WTC11 (cell line): ENCODE measurements at places on chromosomes 11 and 22.

GRCh38 chr11:127130321-127130720 lies 129.8 kb upstream of the KIRREL3 start:
- peaks cover 11% of the 10 kb centered on the region for H3K4me1 ChIP-seq
- no peak for DNase-seq
- H3K27ac ChIP-seq = no peak overlapping the region
- no peak overlapping the region for H3K4me3 ChIP-seq
- no peaks in the 10 kb centered on the region for H3K27me3 ChIP-seq
- no peaks in the 10 kb centered on the region for H3K36me3 ChIP-seq

GRCh38 chr22:50169774-50170341 lies 673 bp upstream of the PANX2 start:
- H3K27ac ChIP-seq = no peak overlapping the region
- H3K27me3 ChIP-seq = peaks cover 25% of the 10 kb centered on the region
- H3K4me3 ChIP-seq = peak overlapping the region; percentile 52
- peaks cover 3% of the 10 kb centered on the region; the same call in 1 of the 2 replicates for H3K4me1 ChIP-seq
- H3K36me3 ChIP-seq = no peaks in the 10 kb centered on the region

GRCh38 chr11:7569044-7569443 lies 55.2 kb downstream of the PPFIBP2 start:
- H3K4me3 ChIP-seq = no peak overlapping the region
- H3K27me3 ChIP-seq = no peaks in the 10 kb centered on the region
- peaks cover 16% of the 10 kb centered on the region for H3K36me3 ChIP-seq
- no peak for DNase-seq
- H3K4me1 ChIP-seq = peaks cover 39% of the 10 kb centered on the region
- no peak overlapping the region for H3K27ac ChIP-seq

DNA sequence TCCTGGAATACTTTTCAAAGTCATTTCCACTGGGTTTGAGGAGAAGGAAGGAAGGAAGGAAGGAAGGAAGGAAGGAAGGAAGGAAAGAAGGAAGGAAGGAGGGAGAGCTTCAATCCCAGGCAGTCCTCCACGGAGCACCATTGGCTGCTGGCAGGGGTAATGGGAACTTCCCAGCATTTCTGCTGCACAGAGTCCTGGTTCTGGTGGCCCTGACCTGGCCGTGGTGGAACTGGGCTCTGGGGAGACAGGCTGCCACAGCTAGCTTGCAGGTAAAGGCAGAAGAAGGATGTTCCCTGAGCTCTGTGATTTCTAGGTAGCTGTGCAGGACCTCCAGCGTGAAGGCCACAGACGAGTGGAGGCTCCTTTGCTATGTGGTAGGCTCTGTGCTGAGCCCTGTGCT lies 10.6 kb downstream of the PKNOX2 start:
- H3K27ac ChIP-seq = no peak overlapping the region
- DNase-seq = no peak
- H3K4me1 ChIP-seq = peaks cover 50% of the 10 kb centered on the region

DNA sequence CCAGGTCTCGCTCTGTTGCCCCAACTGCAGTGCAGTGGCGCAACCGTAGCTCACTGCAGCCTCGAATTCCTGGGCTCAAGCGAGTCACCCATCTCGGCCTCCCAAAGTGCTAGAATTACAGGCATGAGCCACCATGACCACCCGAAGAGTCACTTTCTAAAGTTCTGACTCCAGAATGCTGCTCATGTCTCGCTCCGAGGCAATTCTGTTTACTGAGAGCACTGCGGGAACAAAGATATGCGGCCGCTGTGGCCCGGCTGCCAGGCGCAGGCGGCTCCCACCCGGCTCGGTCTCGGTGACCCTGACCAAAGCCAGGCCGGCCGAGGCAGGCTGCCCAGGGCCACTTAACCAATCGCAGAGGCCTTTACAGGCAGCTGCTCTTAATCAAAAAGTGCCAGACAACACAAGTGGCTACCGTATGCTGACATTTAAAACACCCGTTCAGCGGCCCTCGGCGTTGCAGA lies 78.7 kb downstream of the PHF21B start:
- peaks cover 19% of the 10 kb centered on the region for H3K4me1 ChIP-seq
- no peak for DNase-seq
- no peak overlapping the region for H3K4me3 ChIP-seq
- no peak overlapping the region; the same call in 1 of the 2 replicates for H3K27ac ChIP-seq
- no peaks in the 10 kb centered on the region for H3K27me3 ChIP-seq

DNA sequence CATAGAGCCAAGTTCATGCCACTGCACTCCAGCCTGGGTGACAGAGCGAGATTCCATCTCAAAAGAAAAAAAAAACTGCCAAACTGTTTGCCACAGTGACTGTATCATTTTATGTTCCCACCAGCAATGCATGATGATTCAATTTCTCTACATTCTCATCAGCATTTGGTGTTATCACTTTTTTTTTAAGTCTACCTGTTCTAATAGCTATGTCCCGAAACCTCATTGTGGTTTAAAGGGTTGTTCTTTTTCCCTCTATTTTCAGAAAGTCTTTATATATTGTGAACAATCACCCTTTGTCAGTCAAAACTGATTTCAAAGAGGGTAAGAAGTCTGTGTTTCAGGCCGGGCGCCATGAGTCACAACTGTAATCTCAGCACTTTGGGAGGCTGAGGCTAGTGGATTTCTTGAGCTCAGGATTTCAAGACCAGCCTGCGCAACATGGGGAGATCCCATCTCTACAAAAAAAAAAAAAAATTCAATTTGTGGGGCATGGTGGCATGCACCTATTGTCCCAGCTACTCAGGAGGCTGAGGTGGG lies 14.8 kb upstream of the FAM168A start:
- DNase-seq = no peak
- H3K27ac ChIP-seq = no peak overlapping the region
- H3K4me3 ChIP-seq = no peak overlapping the region
- 0 out of 2 replicates have a peak, but pooled peaks cover 4% of the 10 kb centered on the region for H3K4me1 ChIP-seq

DNA sequence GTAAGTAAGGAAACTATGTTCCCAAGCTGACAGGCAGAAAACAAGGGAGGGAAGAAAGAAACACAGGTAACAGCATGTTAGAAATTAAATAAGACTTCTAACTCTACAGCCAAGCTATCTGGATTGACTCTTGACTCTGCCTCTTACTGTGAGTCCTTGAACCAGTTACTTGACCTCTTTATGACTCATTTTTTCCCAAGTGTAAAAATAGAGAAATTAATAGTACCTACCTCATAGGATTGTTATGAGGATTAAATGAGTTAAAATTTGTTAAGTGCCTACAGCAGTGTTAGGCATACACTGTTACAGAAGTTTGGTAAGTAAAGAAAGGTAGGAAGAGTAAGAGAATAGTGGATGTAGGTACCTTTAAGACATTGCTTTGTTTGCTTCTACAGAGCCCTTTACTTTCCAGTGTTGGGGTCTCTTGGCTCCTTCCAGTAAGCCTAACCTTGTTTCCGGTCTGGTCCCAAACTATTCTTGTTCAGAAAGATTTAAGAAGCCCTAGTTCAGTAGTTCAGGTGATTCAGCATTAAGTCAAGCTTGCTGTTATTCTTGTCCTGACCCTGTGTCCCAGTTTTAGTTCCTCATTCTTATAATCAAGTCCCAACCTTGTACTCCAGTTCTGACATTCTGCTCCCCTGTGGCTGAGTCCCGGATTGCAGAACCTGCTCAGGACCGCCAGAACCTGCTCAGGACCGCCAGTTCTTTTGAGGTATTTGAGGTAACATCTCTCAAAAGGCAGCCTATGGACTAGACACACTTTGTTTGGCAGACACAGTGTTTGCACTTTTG lies 963.4 kb upstream of the CCDC90B start:
- H3K4me1 ChIP-seq = peaks cover 3% of the 10 kb centered on the region; the same call in 1 of the 2 replicates
- no peaks in the 10 kb centered on the region for H3K36me3 ChIP-seq
- H3K27me3 ChIP-seq = no peaks in the 10 kb centered on the region
- DNase-seq = no peak

GRCh38 chr11:117669062-117669461 lies 128.0 kb downstream of the DSCAML1 start:
- peaks cover 52% of the 10 kb centered on the region for H3K4me1 ChIP-seq
- DNase-seq = no peak
- no peaks in the 10 kb centered on the region for H3K36me3 ChIP-seq
- H3K4me3 ChIP-seq = no peak overlapping the region
- no peak overlapping the region for H3K27ac ChIP-seq
- peaks cover 7% of the 10 kb centered on the region for H3K27me3 ChIP-seq

GRCh38 chr11:111386611-111387150 lies 7.6 kb upstream of the POU2AF1 start:
- no peaks in the 10 kb centered on the region for H3K27me3 ChIP-seq
- H3K4me3 ChIP-seq = no peak overlapping the region
- H3K36me3 ChIP-seq = no peaks in the 10 kb centered on the region
- no peak overlapping the region for H3K27ac ChIP-seq
- DNase-seq = no peak

DNA sequence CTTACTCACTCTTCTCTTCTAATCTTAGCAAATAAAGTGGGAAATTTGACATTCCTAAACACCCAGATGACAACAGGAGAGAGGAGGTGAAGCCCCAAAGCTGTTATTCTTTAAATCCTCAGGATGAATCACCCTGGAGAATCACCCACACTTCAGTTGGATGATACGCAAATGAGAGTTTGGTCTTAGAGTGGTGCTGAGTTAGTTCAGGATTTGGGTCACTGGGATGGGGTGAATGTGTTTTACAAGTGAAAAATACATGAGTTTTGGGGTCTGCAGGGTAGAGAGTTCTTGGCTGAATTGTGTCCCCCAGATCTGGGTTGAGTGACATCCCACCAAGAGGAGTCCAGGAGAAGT lies 117.2 kb downstream of the GGTLC2 start:
- DNase-seq = no peak
- H3K4me3 ChIP-seq = no peak overlapping the region
- H3K27ac ChIP-seq = no peak overlapping the region
- no peaks in the 10 kb centered on the region for H3K36me3 ChIP-seq

- H3K27ac ChIP-seq = no peak overlapping the region
- DNase-seq = no peak
- H3K36me3 ChIP-seq = no peaks in the 10 kb centered on the region
- H3K4me3 ChIP-seq = no peak overlapping the region
- H3K27me3 ChIP-seq = no peaks in the 10 kb centered on the region
Measured at GRCh38 chr11:77163271-77163670, 35.2 kb downstream of the MYO7A start.

- no peaks in the 10 kb centered on the region for H3K36me3 ChIP-seq
- peaks cover 46% of the 10 kb centered on the region for H3K4me1 ChIP-seq
- no peak for DNase-seq
- peaks cover 5% of the 10 kb centered on the region; the same call in 1 of the 2 replicates for H3K27me3 ChIP-seq
- no peak overlapping the region for H3K27ac ChIP-seq
Measured at GRCh38 chr11:16184588-16184987, 171.8 kb downstream of the SOX6 start.

DNA sequence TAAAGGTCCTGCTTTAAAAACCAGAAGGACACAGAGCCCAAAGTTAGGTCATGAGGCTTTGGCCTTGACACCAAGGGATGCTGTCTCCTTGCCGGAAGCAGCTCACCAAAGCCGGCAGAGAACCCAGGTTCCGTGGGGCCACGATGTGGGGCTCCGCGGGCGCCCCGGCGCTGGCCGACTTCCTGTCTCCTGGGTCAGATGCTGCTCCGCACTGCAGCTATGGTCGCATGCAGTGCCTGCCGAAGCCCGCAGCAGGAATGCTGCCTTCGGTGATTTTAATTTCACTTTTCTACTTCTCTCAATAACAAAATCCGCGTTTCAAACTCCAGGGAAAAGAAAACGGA lies 454 bp upstream of the OTUB1 start:
- peak; percentile 53 for DNase-seq
- peaks cover 16% of the 10 kb centered on the region for H3K36me3 ChIP-seq
- H3K4me1 ChIP-seq = peaks cover 21% of the 10 kb centered on the region
- H3K4me3 ChIP-seq = peak overlapping the region; percentile 94

- no peaks in the 10 kb centered on the region; the same call in 1 of the 2 replicates for H3K36me3 ChIP-seq
- H3K27ac ChIP-seq = peak overlapping the region; percentile 72; the same call in 1 of the 2 replicates
- H3K4me1 ChIP-seq = no peaks in the 10 kb centered on the region
- no peak overlapping the region for H3K4me3 ChIP-seq
- no peaks in the 10 kb centered on the region for H3K27me3 ChIP-seq
Measured at GRCh38 chr22:40525250-40525884, 111.2 kb downstream of the MRTFA start.

GRCh38 chr11:70517203-70517602 lies 118.9 kb downstream of the CTTN start:
- H3K36me3 ChIP-seq = peaks cover 11% of the 10 kb centered on the region
- H3K27ac ChIP-seq = no peak overlapping the region
- no peaks in the 10 kb centered on the region for H3K27me3 ChIP-seq
- peaks cover 30% of the 10 kb centered on the region for H3K4me1 ChIP-seq

GRCh38 chr11:118201966-118202365 lies 22.8 kb downstream of the JAML start:
- H3K36me3 ChIP-seq = no peaks in the 10 kb centered on the region
- no peak overlapping the region for H3K4me3 ChIP-seq
- no peak for DNase-seq
- no peak overlapping the region for H3K27ac ChIP-seq
